ENCODE measurements at places on chromosomes 2 and 18. TPM values are rescaled to one million over a fixed set of nuclear protein-coding genes. Genes with fewer than 3 reads are reported as not detected.

DNA sequence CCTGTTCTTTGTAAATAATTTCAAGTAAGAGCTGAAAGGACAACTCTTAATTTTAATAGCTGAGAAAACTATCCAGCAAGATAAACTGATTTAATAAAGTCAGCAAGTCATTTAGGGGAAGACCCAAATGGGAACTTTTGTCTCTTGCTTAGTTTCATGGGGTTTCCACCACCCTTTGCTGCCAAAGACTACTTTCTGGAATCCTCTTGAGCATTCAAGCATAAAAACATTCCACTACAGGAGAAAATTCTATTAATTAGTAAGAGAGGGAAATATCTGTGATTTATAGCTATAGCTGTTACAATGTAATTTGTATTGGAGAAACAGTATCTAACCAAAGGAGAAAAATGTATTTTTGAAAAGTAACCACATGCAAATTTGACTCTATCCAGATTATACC is 20.6 kb downstream of the EFEMP1 start:
- H3K27ac ChIP-seq: no peak overlapping the region
- H3K27me3 ChIP-seq: no peaks in the 10 kb centered on the region
- H3K4me3 ChIP-seq: no peak overlapping the region
- H3K36me3 ChIP-seq: no peaks in the 10 kb centered on the region
- no peak for DNase-seq
- H3K4me1 ChIP-seq: peaks cover 3% of the 10 kb centered on the region

DNA sequence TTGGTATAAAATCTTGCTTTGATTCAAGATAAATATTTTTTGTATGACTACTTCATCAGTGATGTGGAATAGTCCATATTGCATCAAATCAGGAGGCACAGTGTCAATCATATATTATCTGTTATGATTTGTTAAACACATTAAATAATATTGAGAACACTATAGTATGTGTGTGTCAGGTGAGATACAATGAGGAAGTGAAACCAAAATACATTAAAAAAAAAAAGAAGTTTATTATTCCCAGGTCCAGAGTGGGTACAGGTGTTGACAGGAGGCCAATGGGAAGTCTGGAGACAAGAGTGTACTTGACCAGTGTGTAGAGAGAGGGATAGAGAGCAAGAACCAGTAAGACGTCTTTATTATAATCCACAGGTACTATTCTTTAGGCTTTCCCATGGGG is 292.6 kb downstream of the FSIP2 start:
- H3K4me1 ChIP-seq: no peaks in the 10 kb centered on the region
- no peaks in the 10 kb centered on the region for H3K36me3 ChIP-seq
- no peaks in the 10 kb centered on the region for H3K27me3 ChIP-seq

DNA sequence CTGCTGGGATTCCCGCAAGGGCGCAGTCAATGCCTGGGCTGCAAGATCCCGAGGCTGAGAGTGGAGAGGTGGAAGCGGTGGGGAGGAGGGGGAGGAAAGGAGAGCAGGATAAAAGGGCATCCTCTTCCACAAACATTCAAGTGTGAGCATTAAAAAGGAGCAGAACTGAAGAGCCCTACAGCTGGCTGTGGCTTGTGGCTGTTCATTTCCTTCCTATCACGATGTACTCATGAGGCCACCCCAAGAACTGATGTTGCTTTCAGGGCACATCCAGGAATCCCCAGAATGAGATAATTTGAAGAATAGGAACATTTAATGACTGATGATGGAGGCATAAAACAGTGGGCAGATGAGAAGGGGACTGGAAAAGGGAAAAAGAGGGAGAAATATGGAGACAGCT is 230.8 kb upstream of the SMIM21 start:
- no peaks in the 10 kb centered on the region for H3K36me3 ChIP-seq
- no peak for DNase-seq
- H3K4me1 ChIP-seq: no peaks in the 10 kb centered on the region
- no peaks in the 10 kb centered on the region for H3K27me3 ChIP-seq

DNA sequence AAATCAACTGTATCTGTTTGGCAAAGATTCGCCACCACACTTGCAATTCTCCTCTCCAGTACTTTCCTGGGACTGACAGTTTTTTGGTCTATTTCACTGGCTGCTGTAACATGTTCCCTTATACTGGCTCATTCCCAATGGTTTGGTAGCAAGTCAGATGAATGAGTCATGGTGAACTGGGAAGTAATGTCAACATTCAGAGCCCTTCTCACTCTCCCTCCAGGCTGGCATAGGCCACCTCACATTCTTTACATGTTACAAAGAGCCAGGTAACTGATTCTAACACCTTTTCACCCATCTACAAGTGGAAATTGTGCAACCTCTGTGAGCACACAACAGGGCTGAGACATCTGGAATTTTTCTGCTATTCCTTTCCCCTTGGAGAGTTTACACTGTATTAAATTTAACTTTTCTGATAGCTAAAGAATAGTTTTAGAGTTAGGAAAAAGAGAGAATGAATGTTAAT is 111.3 kb upstream of the TLK1 start:
- H3K4me1 ChIP-seq: no peaks in the 10 kb centered on the region
- peak overlapping the region; percentile 16 for H3K27ac ChIP-seq
- no peak for DNase-seq
- no peak overlapping the region for H3K4me3 ChIP-seq
- no peaks in the 10 kb centered on the region for H3K27me3 ChIP-seq
- H3K36me3 ChIP-seq: no peaks in the 10 kb centered on the region

DNA sequence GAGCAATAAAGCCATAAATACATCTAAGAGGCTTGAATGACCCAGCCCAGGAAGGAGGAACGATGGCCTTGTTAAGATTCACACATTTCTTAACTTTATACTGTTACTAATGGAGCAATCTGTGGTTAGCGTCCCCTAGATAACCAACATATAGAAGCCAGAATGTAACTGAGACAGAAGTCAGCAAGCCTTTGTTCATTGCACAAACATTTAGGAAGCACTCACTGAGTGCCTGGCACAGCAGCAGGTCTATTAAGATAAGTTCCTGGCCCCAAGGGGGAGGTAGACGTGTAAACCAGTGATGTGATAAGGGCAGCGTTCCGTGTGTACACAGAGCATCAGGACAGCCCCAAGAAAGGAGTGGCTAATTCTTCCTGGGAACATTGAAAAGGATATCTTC is 63.6 kb upstream of the ATL2 start:
- no peaks in the 10 kb centered on the region for H3K27me3 ChIP-seq
- H3K36me3 ChIP-seq: no peaks in the 10 kb centered on the region
- H3K4me1 ChIP-seq: peaks cover 12% of the 10 kb centered on the region
- H3K4me3 ChIP-seq: no peak overlapping the region
- H3K27ac ChIP-seq: no peak overlapping the region
- DNase-seq: no peak

GRCh38 chr18:73752965-73753364 is 394.7 kb downstream of the FBXO15 start:
- no peak overlapping the region for H3K27ac ChIP-seq
- no peaks in the 10 kb centered on the region for H3K4me1 ChIP-seq
- H3K27me3 ChIP-seq: no peaks in the 10 kb centered on the region
- no peak for DNase-seq
- no peak overlapping the region for H3K4me3 ChIP-seq
- no peaks in the 10 kb centered on the region for H3K36me3 ChIP-seq

DNA sequence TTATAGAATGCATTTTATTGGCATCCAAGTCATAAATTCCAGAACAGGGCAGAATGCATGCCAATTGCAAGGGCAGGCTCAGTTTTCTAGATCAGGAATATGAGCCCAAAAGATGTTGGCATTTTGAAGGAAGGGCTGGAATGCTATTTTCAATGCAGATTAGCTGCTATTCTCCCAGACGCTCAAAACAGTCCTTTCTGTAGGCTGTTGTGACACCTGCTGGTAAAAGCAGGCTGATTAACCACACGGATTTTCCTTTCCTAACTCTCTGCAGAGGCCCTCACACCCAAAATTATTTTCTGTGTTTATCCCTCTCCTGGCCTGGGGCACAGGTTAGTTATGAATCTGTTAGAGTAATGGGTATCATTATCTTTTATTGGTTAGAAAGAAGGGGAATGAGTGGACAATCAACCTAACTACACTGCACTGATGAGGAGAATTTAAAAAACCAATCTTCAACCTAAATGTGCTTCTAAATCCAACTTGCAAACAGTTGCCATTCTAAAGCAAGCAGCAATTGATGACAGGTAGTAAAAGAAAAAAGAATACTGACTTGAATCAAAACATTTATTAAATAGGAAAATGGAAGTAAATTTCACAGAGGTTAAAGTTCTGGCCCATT is 94.0 kb downstream of the PLA2R1 start:
- no peaks in the 10 kb centered on the region for H3K36me3 ChIP-seq
- DNase-seq: no peak
- no peaks in the 10 kb centered on the region for H3K27me3 ChIP-seq
- H3K4me3 ChIP-seq: no peak overlapping the region
- H3K4me1 ChIP-seq: no peaks in the 10 kb centered on the region

- H3K27me3 ChIP-seq: no peaks in the 10 kb centered on the region
- no peak overlapping the region for H3K27ac ChIP-seq
- no peak overlapping the region for H3K4me3 ChIP-seq
- peaks cover 22% of the 10 kb centered on the region for H3K4me1 ChIP-seq
- no peak for DNase-seq
These were observed 128.5 kb downstream of the STK39 start for GRCh38 chr2:168118733-168119514.

- no peak overlapping the region for H3K4me3 ChIP-seq
- no peak for DNase-seq
- H3K36me3 ChIP-seq: no peaks in the 10 kb centered on the region
- H3K4me1 ChIP-seq: no peaks in the 10 kb centered on the region
- H3K27me3 ChIP-seq: no peaks in the 10 kb centered on the region
These were observed 143.6 kb downstream of the SPP2 start for GRCh38 chr2:234193977-234194563.

DNA sequence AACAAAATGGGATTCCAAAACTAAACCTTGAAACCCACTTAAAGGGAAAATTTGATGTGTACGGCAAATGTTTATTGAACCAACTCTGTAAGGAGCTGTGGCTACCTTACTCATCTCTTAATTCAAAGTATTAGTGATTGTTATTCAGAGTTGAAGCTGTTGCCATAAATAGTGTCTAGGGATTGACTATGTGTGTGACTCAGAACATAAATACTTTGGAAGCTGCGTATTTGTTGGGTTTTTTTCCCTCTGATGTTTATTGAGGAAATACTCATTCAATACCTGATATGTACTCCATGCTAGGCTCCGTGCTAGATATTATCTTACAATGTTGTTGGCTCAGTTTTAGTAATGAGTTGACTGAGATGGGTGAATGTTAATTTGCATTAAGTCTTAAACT is 90.4 kb downstream of the PTRHD1 start:
- no peak for DNase-seq
- no peaks in the 10 kb centered on the region for H3K4me1 ChIP-seq
- peaks cover 17% of the 10 kb centered on the region for H3K36me3 ChIP-seq
- no peak overlapping the region for H3K27ac ChIP-seq
- H3K27me3 ChIP-seq: no peaks in the 10 kb centered on the region

- no peak for DNase-seq
- H3K27me3 ChIP-seq: no peaks in the 10 kb centered on the region
- H3K4me1 ChIP-seq: peaks cover 11% of the 10 kb centered on the region
- H3K27ac ChIP-seq: no peak overlapping the region
- no peak overlapping the region for H3K4me3 ChIP-seq
These were observed 321.0 kb downstream of the RND3 start for GRCh38 chr2:150166313-150167051.

- peak overlapping the region; percentile 16 for H3K27ac ChIP-seq
- H3K4me1 ChIP-seq: no peaks in the 10 kb centered on the region
- no peak overlapping the region for H3K4me3 ChIP-seq
- DNase-seq: no peak
These were observed 4.3 kb upstream of the HAAO start for GRCh38 chr2:42796427-42797248.

DNA sequence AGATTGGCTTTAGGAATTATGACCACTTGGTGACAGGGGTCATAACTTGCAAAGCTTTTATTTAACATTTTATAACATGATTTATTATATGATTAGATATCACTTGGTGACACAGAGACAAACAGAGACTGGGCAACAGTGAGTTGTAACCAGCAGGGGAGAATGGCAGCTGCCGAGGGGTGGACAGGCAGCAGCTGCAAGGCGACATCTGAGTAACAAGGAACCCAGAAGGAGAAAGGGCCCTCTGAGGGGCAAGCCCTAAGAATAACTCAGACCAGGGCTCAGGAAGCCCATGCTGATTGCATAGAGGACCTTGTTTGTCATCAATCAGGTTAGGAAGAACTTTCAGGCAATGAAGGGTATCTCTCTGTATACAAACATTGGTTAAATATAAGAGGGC is 339.9 kb upstream of the SOX11 start:
- no peaks in the 10 kb centered on the region for H3K4me1 ChIP-seq
- H3K27ac ChIP-seq: no peak overlapping the region
- no peaks in the 10 kb centered on the region for H3K27me3 ChIP-seq
- no peak overlapping the region for H3K4me3 ChIP-seq
- H3K36me3 ChIP-seq: no peaks in the 10 kb centered on the region

GRCh38 chr18:42274488-42275137 is 319.6 kb downstream of the PIK3C3 start:
- no peak overlapping the region for H3K4me3 ChIP-seq
- no peaks in the 10 kb centered on the region for H3K4me1 ChIP-seq
- DNase-seq: no peak
- no peak overlapping the region for H3K27ac ChIP-seq
- no peaks in the 10 kb centered on the region for H3K36me3 ChIP-seq

DNA sequence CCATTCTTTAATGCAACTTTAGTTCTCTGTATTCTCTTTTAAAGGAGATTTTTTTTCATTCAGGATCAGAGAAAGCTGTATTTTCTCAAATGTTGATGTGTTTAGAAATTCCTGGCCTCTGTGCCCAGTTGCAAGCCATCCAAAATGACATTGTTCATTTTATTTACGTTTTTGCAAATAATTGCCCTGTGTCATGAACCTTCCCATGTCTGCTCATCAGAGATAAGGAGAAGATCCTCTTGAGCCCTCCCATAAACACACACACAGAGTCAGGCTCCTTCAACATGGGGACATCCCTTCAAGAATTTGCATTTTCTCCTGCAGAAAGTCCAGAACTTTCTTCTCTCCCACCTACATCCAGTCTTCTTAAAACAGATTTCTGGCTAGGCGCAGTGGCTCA is 258.8 kb downstream of the GBX2 start:
- H3K4me1 ChIP-seq: no peaks in the 10 kb centered on the region
- H3K4me3 ChIP-seq: no peak overlapping the region
- no peak overlapping the region for H3K27ac ChIP-seq
- no peaks in the 10 kb centered on the region for H3K36me3 ChIP-seq

GRCh38 chr2:226887940-226888339 is 52.1 kb downstream of the RHBDD1 start:
- no peaks in the 10 kb centered on the region for H3K36me3 ChIP-seq
- no peak for DNase-seq
- H3K27ac ChIP-seq: no peak overlapping the region
- H3K4me1 ChIP-seq: no peaks in the 10 kb centered on the region

GRCh38 chr2:224983712-224984554 is 58.3 kb downstream of the DOCK10 start:
- H3K4me3 ChIP-seq: peak overlapping the region; percentile 36
- no peaks in the 10 kb centered on the region for H3K27me3 ChIP-seq
- no peaks in the 10 kb centered on the region for H3K36me3 ChIP-seq
- peaks cover 7% of the 10 kb centered on the region for H3K4me1 ChIP-seq
- peak overlapping the region; percentile 15 for H3K27ac ChIP-seq

GRCh38 chr18:73059280-73059679 is 191.5 kb upstream of the NETO1 start:
- H3K36me3 ChIP-seq: no peaks in the 10 kb centered on the region
- H3K4me3 ChIP-seq: no peak overlapping the region
- H3K27me3 ChIP-seq: no peaks in the 10 kb centered on the region
- H3K4me1 ChIP-seq: no peaks in the 10 kb centered on the region
- DNase-seq: no peak

GCG gene
- total RNA-seq: not detected

ZFAND2B gene
- 31.5 TPM for total RNA-seq

PAIP2B gene
- total RNA-seq: 21.3 TPM

SOX11 gene
- total RNA-seq: 0.71 TPM

IMPA2 gene
- total RNA-seq: 20.2 TPM

CKAP2L gene
- not detected for total RNA-seq

SLC9A4 gene
- not detected for total RNA-seq

TTR gene
- total RNA-seq: not detected

SLC40A1 gene
- total RNA-seq: 132 TPM
